Stimulated activated CD4-positive, alpha-beta T cell treated with anti-CD3 and anti-CD28 coated beads, Interleukin-1b, Interleukin-23, amount 100 ng/mL, for 48 hours (primary cell): ENCODE measurements at places on chromosomes 6 and 20.

DNA sequence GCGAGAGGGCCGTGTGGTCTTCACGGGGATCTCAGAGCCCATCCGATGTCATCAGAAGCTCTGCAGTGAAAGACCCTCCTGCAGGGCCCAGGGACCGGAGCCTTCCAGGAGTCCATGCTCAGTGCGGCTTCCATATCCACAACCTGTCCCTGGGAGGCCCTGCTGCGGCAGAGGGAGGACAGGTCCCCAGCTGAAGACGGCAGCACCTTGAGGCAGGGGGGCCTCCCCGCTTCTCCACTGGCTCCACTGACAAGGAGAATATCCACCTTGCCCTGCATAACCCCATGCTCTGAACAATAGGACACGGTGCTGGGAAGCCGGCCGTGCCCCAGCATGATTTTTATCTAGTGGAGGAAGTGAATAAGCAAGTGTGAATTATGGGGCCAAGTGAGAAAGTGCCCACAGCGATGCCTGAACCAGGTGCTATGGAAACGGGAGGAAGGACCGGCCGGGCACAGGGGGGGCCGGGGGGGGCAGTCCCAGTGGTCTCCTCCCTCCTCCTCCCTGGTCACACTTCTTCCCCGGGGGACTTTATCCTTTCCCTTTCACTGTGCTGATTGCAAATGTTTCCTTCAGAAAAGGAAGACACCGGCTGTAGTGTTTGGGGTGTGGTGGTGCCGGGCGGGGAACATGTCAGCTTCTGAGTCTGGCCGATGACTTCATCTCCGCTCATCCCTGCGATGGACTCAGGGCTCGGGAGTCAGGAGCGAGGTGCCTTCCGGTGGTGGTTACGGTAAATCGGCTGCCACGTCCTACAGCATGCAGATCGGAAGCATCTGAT, 225.1 kb downstream of the ERMARD start:
- DNase-seq: no peak

GRCh38 chr20:52757411-52757810, 214.7 kb upstream of the TSHZ2 start:
- no peak for DNase-seq

DNA sequence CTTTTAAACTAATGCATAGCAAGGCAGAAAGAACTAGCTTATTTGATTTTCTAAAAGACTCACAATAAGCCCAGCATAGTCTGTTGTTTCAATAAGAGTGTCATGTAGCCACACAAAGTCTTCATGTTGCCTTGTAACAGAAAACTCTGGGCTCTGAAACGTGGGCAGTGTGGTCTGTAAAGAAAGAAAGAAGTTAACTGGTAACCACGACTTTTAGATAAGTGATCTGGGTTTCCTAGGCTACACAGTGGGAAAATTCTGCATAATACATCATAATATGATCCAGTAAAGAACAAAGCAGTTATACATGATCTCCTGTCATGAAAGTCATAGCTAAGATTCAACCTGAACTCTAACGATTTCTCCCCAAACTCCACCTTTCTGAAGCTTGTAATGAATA, 13.3 kb downstream of the SNX5 start:
- DNase-seq: no peak

DNA sequence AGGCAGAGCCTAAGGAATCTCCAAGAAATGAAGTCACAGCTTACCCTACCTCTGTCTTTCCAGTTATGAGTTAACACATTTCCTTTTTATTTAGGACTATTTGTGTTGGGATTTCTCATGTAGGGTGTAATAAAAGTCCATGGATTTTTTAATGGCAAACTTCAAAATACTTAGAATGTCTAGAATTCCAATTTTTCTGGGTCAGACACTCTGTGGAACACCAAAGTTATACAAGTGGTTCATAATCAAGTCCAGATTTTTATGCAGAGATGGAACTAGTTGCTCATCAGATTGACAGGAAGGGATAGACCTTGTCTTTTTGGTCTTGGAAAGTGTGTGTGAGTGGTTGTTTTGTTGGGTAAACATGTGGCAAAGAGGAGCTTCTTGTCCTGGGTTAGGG, 303.5 kb upstream of the RNF24 start:
- DNase-seq: no peak

DNA sequence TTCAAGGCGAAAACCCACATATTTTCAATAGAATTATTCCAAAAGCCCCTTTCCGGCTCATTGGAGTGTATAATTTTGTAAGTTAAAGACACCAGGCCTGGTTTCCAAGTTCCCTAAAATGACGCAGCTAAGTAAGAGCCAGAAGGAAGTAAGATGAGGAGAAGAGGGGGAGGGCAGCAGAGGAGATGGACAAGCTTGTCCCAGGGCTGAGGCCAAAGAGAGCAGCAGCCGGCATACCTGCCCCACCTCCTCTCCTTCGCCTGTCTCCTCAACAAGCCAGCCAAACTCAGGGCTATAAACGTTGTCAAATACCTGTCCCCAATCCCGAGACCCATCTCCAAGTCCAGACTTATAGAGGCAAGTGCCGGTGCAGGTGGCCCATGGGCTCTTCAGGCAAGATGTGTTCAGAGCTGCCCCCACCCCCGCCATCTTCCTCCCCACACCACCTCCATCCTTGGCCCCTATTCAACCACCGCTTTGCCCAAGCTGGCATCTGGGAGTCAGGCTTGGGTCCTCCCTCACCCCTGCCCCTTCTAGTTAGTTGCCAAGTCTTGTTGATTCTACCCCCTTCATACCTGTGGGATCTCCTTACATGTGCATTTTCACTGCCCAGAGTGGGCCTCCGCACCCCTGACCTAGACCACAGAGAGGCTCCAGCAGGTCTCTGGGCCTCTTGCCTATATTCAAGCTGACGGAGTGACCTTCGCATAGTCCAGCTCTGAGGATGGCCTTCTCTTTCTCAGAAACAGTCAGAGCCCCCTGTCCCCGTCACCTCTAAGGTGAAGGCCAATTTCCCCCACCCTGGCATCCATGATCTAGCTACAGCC, 75.7 kb upstream of the SIRPA start:
- DNase-seq: no peak
